Activated effector memory CD4-positive, alpha-beta T cell treated with anti-CD3 and anti-CD28 coated beads, Interleukin-2, amount 50 U/mL, for 16 hours (primary cell): ENCODE measurements at places on chromosomes 6 and 20.

DNA sequence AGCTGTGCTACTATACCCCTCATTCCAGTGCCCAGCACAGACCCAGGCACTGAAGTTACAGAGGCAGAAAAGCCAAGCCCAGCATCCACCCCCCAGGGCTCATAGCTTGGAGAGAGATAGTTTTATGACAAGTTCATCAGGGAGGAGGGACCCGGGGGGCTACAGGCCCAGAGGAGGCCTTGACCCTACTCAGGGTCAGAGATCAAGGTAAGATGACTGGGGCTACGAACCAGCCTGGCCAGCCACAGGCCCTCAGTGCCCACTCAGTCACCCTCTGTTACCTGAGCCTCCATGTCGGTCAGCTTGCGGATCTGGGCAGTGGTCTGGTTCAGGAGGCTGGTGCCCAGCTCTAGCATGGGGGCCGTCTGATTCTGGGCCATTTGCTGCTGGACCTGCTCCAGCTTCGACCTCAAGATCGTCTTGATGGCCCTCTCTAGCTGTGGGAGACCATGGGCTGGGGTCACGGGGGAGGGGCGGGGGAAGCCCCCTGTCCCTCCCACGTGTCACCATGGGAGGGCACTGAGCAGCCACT is 26.1 kb downstream of the ANGPT4 start:
- no peak for DNase-seq

DNA sequence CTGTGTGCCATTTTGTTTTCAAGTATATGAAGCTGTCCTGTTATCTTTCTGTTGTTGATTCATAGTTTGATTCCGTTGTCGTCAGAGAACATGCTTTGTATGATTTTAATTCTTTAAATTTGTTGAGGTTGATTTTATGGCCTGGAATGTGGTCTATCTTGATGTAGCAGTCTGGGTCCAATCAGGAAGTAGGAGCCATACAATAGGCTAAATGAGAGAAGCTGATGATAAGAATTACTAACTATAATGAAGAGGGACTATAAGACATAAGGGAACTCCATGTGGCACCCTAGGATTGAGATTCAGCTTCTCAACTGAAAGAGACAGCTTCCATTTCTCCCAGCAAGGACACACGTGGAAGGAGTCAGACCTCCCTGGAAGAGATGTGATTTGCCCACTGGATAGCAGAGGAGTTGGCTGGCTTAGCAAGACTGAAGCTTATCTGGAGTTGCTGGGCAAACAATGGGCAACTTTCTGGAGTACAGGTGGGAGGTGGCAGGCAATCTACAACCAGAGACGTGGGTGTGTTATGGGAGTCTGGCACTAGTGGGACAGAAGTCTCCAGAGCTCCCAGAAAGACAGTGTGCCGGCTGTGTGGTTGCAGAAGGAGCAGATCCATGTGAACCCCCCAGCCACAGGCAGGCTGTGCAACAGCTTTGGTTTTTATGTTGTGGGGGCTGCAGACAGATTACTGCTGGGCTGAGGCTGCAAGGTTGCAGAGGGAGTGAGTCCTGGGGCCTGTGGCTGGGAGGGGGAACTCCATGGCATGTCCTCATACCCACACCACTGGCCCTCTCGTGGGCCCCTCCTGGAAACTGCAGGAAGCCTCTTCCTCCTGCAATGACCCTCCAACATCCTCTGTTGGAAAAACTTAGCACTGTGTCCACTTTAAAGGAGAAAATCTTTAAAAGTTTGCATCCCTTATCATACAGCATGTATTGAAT is 7.1 kb downstream of the ZNF831 start:
- no peak for DNase-seq

- no peak for DNase-seq
These were observed 12.5 kb upstream of the ZDHHC14 start for GRCh38 chr6:157368359-157369049.

GRCh38 chr6:40692337-40692736 is 105.2 kb upstream of the LRFN2 start:
- no peak for DNase-seq

GRCh38 chr20:10654630-10655029 is 19.2 kb downstream of the JAG1 start:
- DNase-seq: no peak

DNA sequence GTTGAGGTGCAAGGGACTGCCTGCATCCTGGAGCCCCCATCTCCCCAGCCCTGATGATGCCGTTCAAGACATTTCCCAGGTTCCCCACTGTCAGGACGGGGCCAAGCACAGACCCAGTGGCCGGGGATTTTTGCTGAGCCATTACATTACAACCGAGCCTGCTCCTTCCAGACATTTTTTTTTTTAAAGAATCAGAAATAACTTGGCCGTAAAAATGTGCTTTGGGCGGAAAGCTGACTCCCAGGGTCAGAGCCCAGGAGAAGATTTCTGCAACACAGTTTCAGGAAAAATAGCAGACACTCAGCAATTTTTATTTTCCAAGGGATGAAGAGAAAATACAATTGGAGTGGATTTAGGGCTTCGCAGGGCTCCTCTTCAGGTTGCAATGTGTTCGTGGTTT is 87.9 kb downstream of the LRFN2 start:
- DNase-seq: no peak

GRCh38 chr6:13253272-13253671 is 75.1 kb downstream of the TBC1D7 start:
- no peak for DNase-seq
